ENCODE measurements at places on chromosomes 13 and 19.
A peak's percentile ranks its signal among the peaks of the same experiment; 100 is the strongest.

GRCh38 chr19:15439821-15440641, 9.7 kb downstream of the WIZ start:
- no peak for DNase-seq

- DNase-seq = no peak
Observed at GRCh38 chr19:31269425-31270127, 79.7 kb downstream of the TSHZ3 start.

- no peak for DNase-seq
Observed at GRCh38 chr13:36553491-36553890, 120.3 kb upstream of the SERTM1 start.

GRCh38 chr13:44140888-44141724, 232.5 kb upstream of the SERP2 start:
- no peak for DNase-seq

- DNase-seq = no peak
Observed at GRCh38 chr13:100147825-100148224, 58.9 kb downstream of the PCCA start.

DNA sequence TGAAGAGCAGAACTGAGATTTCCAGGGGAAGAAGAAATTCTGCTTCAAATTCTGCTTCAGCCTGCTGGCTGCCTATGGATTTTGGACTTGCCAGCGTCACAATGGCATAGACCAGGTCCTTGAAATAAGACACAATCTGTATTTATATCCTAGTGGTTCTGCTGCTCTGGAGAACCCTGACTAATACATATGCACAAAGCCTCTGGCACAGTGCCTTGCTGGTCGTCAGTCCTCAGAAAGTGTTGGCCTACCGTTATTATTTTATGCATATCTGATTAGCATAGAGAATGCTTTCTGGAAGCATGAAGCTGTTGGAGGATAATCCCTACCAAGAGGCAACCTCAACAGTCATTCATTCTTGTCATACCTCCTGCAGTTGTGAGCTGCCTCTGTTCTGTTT, 213.7 kb downstream of the B3GLCT start:
- no peak for DNase-seq

DNA sequence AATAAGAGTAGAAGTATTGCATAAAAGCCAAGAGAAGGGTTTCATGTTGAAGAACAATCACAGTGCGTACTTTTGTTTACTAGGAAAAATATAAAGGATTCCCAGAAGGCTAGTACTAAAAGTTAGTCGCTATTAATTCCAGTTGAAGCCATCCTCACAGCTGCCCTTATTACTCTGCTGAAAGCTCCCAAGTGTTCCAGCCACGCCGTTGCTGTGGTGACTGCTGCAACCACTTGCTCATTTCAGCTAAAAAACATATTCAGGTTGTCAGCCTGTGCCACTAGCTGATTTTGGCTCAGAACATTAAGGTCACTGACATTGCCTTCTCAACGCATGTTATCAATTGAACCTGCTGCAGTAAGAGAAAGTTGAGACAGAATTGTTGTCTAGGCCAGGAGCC, 87.1 kb upstream of the FNDC3A start:
- DNase-seq = no peak

DNA sequence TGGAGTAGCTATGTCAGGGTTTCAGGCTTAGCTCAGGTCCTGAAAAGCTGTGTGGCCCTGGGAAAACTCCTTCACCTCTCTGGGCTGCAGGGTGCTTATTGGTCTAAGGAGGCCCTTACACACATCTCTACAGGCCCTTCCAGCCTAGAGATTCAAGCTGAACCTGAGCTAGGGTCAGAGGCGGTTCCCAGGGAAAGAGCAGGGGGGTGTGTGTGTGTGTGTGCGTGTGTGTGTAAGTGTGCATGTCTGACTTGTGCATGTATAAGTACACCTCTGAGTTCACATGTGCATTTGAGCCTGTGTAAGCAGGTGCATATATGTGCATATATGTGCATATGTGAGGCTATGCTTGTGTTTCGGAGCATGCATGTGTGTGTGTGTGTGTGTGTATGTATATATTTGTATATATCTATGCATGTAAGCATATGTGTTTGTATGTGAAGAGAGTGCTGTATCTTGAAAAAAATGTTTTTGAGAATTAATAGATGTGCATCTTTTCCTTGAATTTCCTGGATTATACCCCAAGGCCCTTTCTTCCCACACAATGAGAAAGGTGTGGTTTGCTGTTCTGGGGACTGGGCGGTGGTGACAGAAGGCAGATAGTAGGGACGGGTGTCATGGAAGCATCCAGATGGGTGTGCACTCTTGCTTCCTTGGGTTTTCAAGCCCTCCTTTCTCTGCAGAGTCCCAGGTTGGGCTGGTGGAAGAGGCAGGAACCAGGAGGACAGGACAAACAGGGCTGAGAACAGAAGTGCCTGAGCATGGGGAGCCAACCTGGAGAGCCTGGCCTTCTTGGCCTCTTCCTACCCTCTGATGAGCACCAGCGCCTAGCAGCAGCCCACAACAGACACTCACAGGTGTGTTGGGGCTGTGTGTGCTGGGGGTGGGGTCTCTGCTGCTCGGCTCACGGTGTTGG, 150.3 kb upstream of the TSHZ3 start:
- DNase-seq = no peak

DNA sequence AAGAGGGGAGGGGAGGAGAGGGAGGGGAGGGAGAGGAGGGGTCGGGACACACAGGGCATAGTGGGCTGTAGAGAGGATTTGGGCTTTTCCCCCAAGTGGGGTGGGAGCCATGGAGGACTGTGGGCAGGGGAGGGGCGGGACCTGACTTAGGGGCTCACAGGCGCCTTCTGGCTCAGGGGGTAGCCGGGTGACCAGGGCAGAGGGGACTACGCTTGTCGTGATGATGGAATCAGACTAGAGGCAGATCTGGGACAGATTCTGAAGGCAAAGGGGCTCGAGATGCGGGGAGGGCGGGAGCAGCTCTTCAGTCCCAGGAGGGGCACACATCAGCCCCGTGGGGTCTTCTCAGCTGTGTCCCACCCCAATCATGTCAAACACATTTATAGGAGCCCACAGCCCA, 13.5 kb downstream of the NDUFA11 start:
- DNase-seq = no peak

- DNase-seq = no peak
Observed at GRCh38 chr13:75889427-75889826, 253.3 kb downstream of the LMO7 start.

GRCh38 chr19:13920940-13921747, 15.1 kb downstream of the CC2D1A start:
- DNase-seq = peak; percentile 36

DNA sequence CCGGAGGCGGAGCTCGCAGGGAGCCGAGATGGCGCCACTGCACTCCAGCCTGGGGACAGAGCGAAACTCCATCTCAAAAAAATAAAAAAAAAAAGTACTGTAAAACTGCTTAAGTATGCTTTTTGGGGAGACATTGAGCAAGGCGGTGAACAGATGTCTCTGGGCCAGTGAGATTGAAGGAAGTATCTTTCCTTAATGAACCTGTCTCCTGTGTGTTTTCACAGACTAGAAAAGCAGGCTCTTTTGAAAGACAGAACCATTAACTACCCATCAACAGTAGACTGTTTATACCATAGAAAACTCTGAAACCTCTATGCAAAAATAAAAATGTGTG, 1.5 kb upstream of the ECH1 start:
- no peak for DNase-seq

DNA sequence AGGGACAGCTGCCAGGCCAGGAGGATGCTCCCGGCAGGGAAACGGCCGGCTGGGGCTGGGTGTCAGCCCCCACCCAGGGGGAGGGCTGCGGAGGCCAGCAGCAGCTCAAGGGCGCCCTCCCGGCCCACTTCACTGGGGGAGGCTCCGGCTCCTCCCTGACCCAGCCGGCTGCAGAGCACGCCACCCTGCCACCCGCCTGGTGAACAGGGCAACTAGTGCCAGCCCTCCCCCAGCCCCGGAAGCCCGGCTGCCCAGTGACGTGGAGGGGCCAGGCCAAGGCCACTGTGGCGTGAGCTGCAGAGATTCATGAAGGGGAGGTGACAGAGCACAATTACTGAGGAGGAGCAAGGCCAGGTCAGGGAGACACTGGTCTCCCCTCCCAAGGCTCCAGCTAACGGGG, 14.7 kb downstream of the REXO1 start:
- no peak for DNase-seq

- DNase-seq = no peak
Observed at GRCh38 chr19:41937525-41938468, 9.5 kb upstream of the ERFL start.

DNA sequence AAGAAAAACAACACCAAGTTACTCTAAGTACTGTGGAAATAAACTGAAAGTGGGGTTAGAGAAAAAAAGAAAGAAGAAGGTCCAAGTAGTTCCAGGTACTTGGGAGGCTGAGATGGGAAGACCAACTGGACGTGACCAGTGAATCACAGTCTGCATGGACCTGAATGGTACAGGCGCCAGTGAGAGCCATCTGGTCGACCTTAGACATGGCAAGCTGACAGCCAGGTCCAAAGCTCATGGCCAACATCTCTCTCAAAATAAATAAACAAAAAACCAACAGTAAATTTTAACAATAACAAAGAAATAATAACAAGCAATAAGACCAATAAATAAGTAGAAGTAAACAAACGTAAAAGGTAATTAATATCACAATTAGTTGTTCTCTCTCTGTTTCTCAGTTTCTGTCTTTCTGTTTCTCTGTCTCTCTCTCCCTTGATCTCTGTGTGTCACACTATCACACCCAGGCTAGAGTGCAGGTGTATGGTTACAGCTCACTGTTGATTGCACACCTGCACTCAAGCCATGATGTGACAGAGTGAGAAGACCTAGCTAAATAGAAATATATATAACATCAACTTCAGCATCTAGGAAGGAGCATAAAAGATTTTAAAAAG, 31.6 kb upstream of the ZNF724 start:
- no peak for DNase-seq

GRCh38 chr13:35961461-35962220, 169.5 kb downstream of the DCLK1 start:
- DNase-seq = no peak

DNA sequence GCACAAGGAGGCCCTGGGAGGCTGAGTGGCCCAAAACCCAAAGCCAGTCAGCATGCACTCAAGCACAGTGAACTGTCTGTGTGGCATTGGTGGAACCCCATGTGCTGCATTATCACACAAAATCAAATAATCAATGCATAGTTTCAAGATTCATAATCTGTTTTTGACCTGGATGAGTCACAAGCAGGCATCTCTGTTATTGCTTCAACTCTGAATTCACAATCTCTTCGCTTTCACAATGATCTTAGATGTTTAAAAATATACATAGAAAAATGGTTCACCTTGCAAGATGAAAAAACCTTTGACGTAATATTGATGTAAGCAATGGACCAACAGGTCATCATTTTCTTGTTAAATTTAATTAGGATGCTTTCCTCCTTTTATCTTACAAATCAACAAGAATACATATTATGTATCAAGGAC, 455.4 kb downstream of the IRS2 start:
- DNase-seq = peak; percentile 71

DNA sequence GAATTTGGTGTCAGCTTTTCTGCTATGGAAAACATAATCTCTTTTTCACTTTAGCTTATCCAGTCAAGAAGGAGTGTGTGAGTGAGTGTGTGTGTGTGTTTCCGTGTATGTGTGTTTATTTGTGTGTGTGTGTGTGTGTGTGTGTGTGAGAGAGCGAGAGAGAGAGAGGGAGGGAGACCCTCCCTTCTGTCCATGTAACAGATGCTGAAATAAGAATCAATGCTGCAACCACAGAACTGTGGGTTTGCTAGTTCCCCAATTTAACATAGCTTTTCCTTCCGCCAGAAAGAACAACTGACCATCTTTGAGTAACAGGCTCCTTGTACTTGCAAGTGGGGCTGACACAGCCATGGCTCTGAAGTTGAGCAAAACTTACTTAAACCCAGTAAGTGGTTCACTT, 5.2 kb downstream of the LCP1 start:
- DNase-seq = no peak

DNA sequence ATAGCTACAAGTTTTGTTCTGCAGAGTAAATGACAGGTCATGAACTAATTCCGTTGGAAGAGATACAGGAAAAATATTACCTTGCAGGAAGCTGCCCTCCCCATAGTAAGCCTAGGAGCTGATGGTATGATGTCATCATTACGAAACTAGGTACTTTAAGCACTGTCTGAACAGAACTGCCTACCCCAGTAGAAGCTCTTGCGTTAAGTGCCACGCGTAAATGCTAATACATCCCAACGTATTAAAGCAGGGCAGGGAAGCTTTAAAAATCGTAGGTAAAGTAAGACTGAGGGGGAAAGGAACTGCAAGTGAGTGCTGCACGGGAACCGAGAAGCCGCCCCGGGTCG, 572 bp downstream of the UGGT2 start:
- DNase-seq = peak; percentile 66

DNA sequence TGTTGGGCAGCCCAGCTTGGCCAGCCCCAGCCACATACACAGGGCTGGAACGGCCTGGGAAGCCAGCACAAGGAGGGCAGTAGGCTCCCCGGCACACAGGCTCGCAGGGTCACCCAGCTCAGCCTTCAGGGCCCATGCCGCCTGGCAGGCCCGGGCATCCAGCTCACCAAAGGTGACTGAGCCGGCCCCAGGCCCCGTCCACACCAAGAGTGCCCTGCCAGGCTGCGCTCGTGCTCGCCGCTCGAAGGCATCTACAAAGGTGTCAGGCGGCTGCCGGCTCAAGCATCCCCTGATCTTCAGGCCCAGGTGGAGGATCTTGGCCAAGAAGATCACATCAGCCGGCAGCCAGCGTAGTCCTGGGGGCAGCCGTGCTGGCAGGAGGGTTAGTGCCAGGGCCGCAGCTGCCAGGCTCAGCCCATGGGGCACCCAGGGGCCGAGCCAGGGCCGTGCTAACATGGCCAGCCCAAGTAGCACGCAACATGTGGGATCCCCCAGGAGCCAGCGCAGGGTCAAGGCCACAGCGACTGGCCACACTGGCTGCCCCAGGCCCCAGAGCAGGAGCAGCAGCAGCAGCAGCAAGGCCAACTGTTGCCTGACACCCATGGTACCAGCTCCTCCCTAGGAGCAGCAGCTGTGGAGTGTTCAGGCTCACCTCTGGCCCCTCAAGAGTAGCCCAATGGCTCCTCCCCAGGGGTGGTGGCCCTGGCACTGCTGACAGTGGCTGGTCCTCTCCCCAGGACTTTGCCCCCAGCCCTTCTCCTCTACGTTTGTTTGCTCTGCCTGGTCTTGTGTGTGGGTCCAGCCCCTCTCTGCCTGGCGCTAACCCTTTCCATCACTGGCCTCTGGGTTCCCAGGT, at the start of gene SLC27A5:
Gene SLC27A5, minus strand, starts transcription at position 640 of the 856 bp plus-strand sequence. Its CDS starts 37 bp downstream, at position 603.
- no peak for DNase-seq

GRCh38 chr19:39125199-39125553, 410 bp upstream of the PAK4 start:
- no peak for DNase-seq

DNA sequence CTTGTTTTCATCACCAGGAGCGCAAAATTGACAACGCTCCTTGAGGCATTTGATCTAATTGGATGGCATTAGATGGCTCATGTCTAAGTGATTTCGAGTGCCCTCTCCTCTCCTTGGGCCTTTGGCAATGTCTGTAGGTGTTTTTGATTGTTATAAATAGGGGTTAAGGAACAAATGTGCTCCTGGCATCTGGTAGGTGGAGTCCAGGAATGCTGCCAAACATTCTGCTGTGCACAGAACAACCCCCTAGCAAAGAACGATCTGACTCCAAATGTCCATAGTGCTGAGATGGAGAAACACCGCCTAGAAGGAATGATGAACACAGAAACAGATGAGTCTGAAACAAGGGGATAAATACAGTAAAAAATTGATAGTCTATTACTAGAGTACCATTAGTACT, 68.0 kb upstream of the C1QTNF9B start:
- no peak for DNase-seq

- peak; percentile 76 for DNase-seq
Observed at GRCh38 chr19:39409208-39410016, 2.8 kb downstream of the ZFP36 start.
